ENCODE measurements at places on chromosomes 6 and 20.

GRCh38 chr20:635028-635892 lies 17.7 kb downstream of the SRXN1 start:
- H3K4me1 ChIP-seq = peaks cover 5% of the 10 kb centered on the region
- no peak overlapping the region for H3K27ac ChIP-seq
- no peak overlapping the region for H3K4me3 ChIP-seq
- H3K36me3 ChIP-seq = no peaks in the 10 kb centered on the region
- no peak for DNase-seq
- peaks cover 24% of the 10 kb centered on the region for H3K27me3 ChIP-seq

DNA sequence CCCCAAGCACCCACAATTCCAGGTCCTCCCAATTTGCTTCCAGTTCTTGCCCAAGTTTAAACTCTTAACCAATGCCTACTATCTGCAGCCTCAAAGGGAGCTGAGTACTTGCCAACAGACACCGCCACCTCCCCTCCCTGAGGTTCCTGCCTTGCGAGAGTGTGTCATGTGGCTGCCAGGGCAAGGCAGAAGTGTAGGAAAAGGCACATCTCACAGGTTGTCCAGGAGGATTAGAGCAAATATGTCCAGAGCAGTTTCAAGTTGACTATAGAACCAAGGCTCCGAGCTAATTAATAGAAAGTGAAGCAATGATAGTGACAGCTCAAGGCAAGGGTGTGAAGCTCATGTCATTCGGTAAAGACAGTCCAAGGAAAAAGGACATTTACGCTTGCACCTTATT lies 127.8 kb downstream of the ATXN1 start:
- no peak for DNase-seq
- peaks cover 18% of the 10 kb centered on the region for H3K4me1 ChIP-seq
- H3K36me3 ChIP-seq = peaks cover 20% of the 10 kb centered on the region
- no peak overlapping the region for H3K4me3 ChIP-seq

- H3K36me3 ChIP-seq = peaks cover 4% of the 10 kb centered on the region
- no peak for DNase-seq
- no peak overlapping the region for H3K4me3 ChIP-seq
- no peak overlapping the region for H3K27ac ChIP-seq
- no peaks in the 10 kb centered on the region for H3K4me1 ChIP-seq
- no peaks in the 10 kb centered on the region for H3K27me3 ChIP-seq
Observed at GRCh38 chr6:78854546-78854945, 12.8 kb upstream of the IRAK1BP1 start.

DNA sequence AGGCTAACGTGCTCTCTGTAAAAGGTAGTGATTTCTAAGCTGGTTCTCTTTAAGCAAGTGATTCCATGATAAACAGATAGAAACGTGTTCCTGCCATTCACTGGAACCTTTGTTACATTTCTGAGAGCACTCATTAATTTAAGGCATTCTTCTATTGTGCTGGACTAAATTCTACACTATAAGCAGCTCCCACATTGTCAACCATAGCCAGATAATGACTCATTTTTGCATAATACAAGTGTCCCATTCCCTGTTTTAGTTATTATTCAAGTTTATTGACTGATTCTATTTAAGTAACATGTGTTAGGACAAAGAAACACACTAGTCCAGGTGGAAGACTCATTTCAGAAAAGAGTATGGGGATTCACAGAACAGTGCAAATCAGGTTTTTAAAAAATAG lies 13.5 kb upstream of the XRN2 start:
- DNase-seq = no peak
- no peak overlapping the region for H3K27ac ChIP-seq
- H3K4me1 ChIP-seq = no peaks in the 10 kb centered on the region
- peaks cover 30% of the 10 kb centered on the region for H3K27me3 ChIP-seq
- no peak overlapping the region for H3K4me3 ChIP-seq

- no peaks in the 10 kb centered on the region for H3K27me3 ChIP-seq
- H3K4me3 ChIP-seq = no peak overlapping the region
- H3K27ac ChIP-seq = peak overlapping the region; percentile 64
- H3K36me3 ChIP-seq = no peaks in the 10 kb centered on the region
- DNase-seq = no peak
Observed at GRCh38 chr6:105601541-105602236, 198.8 kb upstream of the PREP start.

DNA sequence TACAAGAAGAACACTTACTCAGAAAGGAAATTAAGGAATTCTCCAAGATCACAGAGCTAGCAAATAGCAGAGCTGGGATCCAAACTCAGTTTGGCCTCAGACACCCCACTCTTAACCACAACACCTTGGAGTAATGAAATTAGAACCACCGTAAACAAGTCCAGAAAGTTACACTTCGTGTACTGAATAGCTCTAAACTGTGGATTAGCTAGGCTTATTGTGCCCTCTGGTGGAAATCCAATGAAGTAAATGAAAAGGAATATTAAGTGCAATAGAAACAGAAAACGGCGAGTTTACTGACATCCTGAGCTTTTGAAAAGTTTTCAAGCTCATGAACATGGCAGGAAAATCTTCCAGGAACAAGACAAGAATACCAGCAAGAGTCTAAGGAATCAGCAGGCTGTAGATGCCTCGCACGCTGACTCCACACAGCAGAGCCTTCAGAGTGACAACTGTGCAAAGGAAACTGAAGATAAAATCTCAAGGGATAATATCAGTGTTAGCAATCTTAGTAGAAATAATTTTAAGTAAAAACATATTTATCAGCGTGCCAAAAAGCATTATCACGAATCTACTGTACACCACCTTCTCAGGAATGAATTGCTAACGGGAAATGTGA lies 34.6 kb downstream of the FBXO5 start:
- H3K4me1 ChIP-seq = no peaks in the 10 kb centered on the region
- H3K27me3 ChIP-seq = peaks cover 7% of the 10 kb centered on the region
- DNase-seq = no peak
- no peak overlapping the region for H3K4me3 ChIP-seq
- H3K36me3 ChIP-seq = no peaks in the 10 kb centered on the region

DNA sequence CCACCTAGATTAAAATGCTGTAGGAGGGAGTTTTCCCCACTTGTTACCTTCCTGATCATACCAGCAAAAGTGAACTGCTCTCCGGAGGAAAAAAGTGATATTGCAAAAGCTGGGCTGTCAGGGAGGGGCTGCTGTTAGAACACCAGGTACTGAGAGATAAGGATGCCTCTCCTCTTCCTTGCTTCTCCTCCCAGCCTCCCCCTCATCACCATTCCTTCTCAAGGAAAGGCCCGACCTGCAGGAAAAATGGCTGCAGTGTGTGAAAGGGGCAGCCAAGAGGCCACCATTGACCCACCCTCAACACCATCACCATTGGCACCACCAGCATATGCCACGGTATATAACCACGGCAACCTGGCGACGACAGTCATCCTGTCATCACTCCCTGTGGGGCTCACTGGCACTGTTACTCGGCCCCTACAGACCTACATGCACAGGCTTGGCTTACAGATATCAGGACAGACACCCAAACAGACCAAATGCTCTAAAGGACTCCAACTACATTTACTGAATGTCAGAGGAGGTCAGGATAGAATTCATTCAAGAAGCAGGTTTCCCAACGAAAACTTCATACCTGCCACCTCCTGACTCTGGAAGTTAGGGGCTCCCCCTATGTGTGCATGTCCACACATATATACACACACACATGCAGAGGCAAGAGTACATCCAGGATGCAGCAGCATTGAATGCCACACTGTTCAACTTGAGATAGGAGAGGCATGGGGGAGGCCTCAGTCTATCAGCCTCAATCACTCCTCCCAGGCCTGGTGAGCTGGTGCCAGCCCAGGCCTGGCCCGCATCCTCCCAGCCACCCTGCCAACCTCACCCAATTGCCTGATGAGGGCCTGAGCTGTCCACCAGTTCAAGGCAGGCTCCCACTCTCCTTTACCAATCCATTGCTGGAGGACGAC lies 13.9 kb upstream of the MDGA1 start:
- peaks cover 26% of the 10 kb centered on the region for H3K4me1 ChIP-seq
- no peak overlapping the region for H3K27ac ChIP-seq
- no peaks in the 10 kb centered on the region for H3K36me3 ChIP-seq
- no peak for DNase-seq

DNA sequence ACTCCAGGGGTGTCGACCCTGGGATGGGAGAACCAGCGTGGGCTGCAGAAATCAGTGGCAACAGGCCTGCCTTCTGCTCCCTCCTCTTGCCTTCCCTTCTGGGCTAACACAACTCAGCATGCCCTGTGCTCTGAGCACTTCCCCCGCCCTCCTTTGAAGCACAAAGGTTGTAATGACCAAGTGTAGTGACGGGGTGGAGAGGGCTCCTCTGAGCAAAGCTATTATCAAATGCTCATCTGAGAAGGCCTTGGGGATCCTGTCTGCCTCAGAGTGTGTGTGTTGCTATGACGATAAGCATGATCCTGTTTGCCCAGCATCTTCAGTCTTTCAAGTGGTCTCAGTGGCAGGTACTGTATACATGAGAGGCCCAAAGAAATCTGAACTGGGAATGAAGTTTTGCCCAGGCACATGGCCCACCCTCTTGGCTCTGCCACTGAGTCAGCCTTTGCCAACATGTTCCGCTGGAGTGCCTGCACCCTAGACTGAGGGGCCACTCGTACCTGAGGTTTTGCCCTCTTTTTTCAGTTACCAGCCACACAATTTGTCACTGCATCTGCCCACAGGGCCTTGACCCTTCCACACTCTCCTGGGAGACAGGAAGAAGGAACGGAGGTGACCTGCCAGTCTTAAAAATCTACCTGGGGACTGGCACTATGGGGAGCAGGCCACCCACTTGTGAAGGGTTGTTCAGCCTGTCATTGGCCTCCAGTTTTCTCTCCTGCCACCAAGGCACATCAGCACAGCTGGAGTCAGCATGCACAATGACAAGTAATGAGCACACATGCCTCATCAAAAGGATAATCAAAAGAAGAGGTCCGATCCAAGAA lies 74.5 kb downstream of the GFOD1 start:
- H3K27me3 ChIP-seq = no peaks in the 10 kb centered on the region
- no peak for DNase-seq
- no peak overlapping the region for H3K27ac ChIP-seq
- peaks cover 22% of the 10 kb centered on the region for H3K4me1 ChIP-seq
- H3K36me3 ChIP-seq = no peaks in the 10 kb centered on the region

GRCh38 chr6:21741221-21742109 lies 147.9 kb downstream of the SOX4 start:
- peaks cover 55% of the 10 kb centered on the region for H3K4me1 ChIP-seq
- no peaks in the 10 kb centered on the region for H3K27me3 ChIP-seq
- no peak for DNase-seq
- peak overlapping the region; percentile 12 for H3K27ac ChIP-seq
- H3K4me3 ChIP-seq = peak overlapping the region; percentile 75

DNA sequence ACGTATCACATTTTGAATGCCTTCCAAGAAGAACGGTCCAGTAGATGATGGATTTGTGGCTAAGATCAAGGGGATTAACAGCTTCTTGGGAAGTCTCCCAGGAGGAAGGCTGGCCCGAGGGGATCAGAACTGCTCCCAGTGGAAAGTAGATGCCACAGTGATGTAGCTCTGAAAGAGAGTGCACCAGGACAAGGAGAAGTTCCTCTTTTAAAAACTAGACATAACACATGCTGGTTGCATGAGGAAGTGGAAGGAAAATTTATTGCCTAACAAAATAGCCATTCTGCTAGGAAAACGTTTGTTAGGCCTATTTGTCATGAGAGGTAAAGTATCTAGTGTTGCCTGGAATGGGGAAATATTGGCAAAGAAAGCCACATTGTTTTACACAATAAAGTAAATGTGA lies 87.8 kb downstream of the CDH26 start:
- H3K4me1 ChIP-seq = peaks cover 14% of the 10 kb centered on the region
- no peak overlapping the region for H3K27ac ChIP-seq
- H3K27me3 ChIP-seq = peaks cover 7% of the 10 kb centered on the region
- DNase-seq = no peak
- no peaks in the 10 kb centered on the region for H3K36me3 ChIP-seq
- no peak overlapping the region for H3K4me3 ChIP-seq

- no peak overlapping the region for H3K27ac ChIP-seq
- H3K36me3 ChIP-seq = no peaks in the 10 kb centered on the region
- H3K4me1 ChIP-seq = no peaks in the 10 kb centered on the region
- no peak for DNase-seq
- H3K4me3 ChIP-seq = no peak overlapping the region
- H3K27me3 ChIP-seq = peaks cover 70% of the 10 kb centered on the region
Observed at GRCh38 chr20:62993856-62994494, 12.8 kb downstream of the BHLHE23 start.

DNA sequence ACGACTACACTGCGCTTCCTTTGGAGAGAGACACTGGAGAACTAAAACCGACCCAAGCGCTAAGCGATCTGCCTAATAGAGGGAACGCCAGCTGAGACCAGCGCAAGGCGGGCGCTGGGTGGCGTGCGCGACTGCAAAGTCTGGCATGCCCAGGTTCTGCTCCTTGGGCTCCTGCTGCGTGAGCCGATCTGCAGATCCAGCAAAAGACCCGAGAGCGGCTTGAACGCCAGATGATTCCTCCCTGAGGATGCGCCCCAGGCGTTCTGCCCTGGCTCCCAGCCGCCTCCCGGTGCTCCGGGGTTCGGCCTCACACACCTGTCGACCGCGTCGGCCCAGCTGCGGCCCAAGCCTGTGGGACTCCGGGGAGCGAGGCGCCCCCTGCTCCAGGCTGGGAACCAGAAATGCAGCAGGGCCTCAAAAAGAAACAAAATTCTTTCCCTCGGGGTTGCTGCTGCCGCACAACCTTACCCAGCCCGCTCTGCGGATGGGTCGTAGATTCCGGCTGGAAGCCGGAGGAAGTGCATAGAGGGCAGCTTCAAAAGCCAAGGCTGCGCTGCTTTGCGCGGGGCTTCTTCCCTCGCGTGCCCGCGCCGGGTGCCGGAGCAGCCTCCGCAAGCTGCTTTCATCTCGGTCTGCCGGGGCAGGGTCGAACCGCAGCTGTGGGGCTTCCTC lies 17.9 kb upstream of the PRDM13 start:
- peaks cover 3% of the 10 kb centered on the region for H3K4me1 ChIP-seq
- H3K36me3 ChIP-seq = no peaks in the 10 kb centered on the region
- no peak for DNase-seq
- peaks cover 88% of the 10 kb centered on the region for H3K27me3 ChIP-seq
- H3K4me3 ChIP-seq = peak overlapping the region; percentile 90
- H3K27ac ChIP-seq = no peak overlapping the region

- no peak for DNase-seq
- H3K4me1 ChIP-seq = no peaks in the 10 kb centered on the region
- H3K36me3 ChIP-seq = no peaks in the 10 kb centered on the region
- no peak overlapping the region for H3K4me3 ChIP-seq
- peaks cover 91% of the 10 kb centered on the region for H3K27me3 ChIP-seq
Observed at GRCh38 chr20:38737887-38738286, 10.4 kb upstream of the ACTR5 start.

DNA sequence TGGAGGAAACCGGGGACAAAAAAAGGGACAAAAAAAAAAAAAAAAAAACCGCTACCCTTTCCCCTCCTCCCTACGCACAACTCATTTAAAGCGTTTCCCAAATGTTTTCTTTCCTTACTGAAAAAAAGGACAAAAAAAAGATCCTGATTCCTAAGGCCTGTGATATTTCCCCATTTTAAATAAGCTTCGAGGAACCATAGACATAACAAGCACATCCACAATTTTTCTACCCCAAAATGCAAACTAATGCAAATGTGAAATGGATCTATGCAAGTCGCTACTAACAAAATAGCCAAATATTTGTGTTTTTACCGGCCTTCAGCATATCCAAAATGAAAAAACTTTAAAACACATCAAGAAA lies 1.4 kb upstream of the ZNF217 start:
- DNase-seq = no peak
- H3K4me3 ChIP-seq = peak overlapping the region; percentile 93
- peaks cover 51% of the 10 kb centered on the region for H3K4me1 ChIP-seq
- peak overlapping the region; percentile 98 for H3K27ac ChIP-seq
- H3K36me3 ChIP-seq = no peaks in the 10 kb centered on the region

GRCh38 chr6:147057188-147057587 lies 147.0 kb upstream of the STXBP5 start:
- H3K4me1 ChIP-seq = peaks cover 4% of the 10 kb centered on the region
- H3K27me3 ChIP-seq = peaks cover 1% of the 10 kb centered on the region
- H3K36me3 ChIP-seq = no peaks in the 10 kb centered on the region
- H3K4me3 ChIP-seq = no peak overlapping the region
- no peak for DNase-seq
